ENCODE measurements at places on chromosomes 7 and 10.

DNA sequence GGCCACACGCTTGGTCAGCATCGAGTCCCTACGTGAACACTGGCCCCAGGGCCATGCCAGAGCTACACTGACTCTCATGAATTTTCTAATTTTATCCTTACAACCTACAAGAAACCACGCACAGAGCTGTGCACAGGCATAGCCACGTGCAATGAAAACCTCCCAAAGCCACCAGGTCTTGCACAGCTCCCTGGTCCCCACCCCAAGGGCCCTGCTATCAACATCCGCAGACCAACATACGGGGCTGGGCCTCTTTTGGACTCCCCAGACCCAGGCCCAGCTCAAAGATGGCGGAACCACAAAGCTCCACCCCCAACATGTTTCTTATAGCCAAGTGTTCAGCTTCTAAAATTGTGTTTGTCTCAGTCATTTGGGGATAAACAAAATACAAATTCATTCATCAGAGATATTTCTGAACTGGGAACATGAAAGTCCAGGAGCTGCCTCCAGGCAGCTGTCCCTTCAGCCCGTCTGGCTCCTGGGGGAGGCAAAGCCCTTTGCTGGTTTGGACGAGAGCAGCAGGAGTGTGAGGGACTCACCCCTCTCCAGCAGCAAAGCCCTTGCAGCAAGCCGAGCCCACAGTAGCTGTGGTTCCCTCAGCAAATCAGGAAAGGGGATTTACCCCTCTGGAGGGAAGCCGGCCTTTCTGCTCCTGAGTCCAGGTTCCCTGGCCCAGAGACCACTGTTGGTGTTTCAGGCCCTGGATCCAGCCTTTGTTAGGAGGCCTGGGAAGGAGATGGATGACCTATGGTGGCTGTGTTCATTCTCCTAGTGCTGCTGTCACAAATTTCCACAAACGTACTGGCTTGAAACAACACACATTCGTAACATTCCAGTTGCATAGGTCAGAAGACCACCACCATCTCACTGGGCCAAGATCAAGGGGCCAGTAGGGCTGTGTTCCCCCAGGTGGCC lies 75.1 kb downstream of the OAT start:
- no peak for DNase-seq

- DNase-seq, result no peak
Measured at GRCh38 chr10:88104223-88104622, 240.8 kb downstream of the PTEN start.

DNA sequence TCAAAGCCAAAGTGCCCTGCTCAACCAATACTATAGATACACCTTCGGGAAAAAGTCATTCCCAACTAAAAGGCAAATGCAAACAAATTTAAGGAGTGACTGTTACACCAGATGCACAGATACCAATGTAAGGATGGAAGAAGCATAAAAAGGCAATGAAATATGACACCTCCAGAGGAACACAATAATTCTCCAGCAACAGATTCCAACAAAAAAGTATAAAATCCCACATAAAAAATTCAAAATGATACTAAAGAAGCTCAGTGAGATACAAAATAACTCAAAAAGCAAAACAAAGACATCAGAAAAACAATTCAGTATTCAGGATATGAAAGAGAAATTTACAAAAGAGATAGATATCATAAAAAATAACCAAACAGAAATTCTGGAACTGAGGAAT lies 44.1 kb upstream of the ASAH2 start:
- DNase-seq, result no peak

- DNase-seq, result no peak
Measured at GRCh38 chr10:80253266-80253962, 36.0 kb downstream of the MAT1A start.

DNA sequence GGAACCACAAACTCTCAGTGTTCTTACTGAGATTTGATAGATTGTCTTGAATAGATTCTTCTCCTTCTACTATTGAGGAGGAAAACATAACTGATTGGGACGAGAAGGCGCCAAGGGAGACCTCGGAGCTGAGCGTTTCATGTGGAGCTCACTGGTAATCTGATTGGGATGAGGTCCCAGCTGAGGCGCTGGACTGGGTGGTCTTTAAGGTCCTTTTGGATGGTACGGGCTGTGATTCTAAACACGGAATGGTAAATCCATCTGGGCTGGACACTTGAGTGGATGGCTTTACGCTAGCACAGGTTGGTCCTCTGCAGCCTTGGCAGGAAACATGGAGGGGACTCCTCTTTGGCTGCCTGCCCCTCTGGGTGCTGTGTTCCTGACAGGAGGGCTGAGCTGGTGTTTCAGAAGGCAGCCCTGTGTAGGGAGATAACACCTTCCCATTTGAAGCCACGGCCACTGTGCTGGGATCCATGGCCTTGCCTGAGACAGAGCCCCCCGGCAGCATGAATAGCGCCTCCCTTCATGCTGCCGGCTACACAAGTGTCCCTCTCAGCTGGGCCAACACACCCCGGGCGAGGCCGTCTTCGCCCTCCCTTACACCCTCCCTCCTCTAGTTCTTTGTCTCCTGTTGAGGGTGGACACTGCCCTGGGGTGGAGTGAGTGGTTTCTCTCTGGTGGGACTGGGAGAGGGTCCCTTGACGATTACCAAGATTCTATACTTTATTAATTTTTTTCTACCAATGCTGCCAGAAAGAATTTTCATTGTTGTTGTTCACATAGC lies 203.2 kb upstream of the SHH start:
- no peak for DNase-seq

- no peak for DNase-seq
Measured at GRCh38 chr7:36182854-36183604, 30.0 kb downstream of the EEPD1 start.

GRCh38 chr10:17227367-17228090 lies 512 bp upstream of the VIM start:
- DNase-seq, result no peak

- no peak for DNase-seq
Measured at GRCh38 chr10:87618566-87619423, 40.9 kb upstream of the PAPSS2 start.

DNA sequence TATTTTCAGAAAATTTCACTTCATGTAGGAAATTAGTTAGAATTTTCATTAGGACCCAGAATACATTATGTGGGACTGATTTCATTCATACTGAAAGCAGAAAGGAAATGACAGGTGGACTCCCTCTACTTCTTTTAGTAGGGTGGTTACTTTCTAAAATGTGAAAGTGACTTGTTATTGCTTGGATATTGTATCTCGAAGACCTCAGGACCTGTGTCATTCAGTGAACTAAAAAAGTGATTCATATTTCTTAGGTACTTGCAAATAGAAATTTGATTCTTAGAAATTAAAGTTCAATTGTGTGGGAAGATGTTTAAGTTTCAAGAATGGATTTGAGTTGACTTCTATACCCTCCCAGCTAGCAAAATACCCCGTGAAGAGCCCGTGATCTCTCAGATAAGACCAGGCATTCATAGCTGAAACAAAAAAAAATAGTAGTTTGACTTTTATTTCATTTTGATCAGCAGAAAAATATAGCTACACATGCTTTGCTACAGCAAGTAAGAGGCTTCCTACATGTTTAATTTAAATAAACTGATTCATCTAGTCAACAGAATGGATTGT lies 1037.1 kb downstream of the GATA3 start:
- no peak for DNase-seq

DNA sequence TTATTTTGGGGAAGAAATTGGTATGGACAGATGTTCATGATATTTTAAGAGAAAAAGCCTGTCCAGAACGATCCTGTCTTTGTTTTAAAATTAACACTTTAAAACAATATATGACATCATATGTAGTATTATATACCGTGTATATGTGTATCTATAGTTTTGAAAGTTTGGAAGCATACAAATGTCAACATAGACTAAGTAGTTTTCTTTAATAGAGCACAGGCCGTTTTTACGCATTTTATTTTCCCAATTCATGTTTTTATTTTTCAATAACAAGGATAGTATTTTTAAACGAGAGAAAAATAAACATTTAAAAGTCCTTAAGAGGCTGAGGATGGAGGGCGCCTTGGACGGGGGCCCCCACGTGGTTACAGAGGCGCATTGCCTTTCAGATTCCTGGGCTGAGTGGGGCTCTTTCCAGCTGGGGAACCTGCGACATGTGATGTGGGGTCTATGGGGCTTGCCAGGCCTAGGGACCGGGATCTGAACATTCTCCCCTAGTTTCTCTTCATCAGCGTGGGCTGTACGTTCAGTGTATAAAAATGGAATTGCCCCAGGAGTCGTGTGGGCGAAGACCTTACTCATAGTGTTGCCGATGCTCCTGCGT lies 127.8 kb upstream of the ZNF746 start:
- DNase-seq, result no peak
